T-helper 1 cell (primary cell): ENCODE measurements at places on chromosomes 2 and 18.

DNA sequence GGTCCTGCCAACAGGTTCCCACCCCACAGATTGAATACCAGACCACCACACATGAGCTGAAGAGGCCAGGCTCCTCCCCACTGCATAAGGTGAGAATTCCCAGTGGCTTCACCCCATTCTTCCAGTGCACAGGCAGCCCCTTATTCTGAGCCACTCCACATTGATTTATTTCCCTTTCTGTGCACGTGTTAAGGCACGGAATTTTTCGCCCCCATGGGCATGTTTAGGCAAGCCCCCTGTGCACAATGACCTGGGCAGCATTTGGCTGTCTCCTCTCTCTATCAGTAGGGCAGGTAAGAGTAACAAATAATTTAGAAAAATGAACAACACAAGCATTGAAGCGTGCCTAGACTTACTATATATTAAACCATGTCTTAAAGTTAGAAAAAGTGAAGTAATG, 15.2 kb upstream of the CHAC2 start:
- DNase-seq: no peak

- no peak for DNase-seq
Measured at GRCh38 chr2:111143107-111143842, 22.6 kb downstream of the BCL2L11 start.

DNA sequence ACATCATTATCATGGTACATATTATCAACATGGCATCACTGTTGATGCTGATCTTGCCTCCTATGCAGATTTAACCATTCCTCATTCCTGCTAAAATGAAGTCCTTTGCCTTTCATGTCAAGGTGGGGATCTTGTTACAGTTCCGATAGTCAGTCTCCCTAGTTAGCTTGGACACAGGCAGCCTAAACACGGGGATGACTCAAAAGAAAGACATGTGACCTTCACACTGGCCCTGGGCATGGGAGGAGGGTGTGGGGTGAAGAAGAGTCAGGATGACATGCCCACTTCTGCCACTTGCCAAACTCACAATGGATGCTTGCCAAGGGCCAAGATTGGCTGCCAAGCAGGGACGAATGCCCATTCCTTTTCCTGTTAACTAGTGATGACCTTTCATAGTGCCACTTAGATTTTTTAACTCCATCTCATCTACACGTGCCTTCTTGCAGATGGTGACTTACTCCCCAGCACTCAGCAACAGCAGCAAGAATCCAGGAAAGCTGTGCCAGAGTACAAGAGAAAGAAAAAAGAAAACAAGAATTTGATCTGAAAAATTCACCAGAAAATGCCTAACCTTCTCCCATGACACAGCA, 13.9 kb upstream of the SLC1A4 start:
- DNase-seq: no peak

DNA sequence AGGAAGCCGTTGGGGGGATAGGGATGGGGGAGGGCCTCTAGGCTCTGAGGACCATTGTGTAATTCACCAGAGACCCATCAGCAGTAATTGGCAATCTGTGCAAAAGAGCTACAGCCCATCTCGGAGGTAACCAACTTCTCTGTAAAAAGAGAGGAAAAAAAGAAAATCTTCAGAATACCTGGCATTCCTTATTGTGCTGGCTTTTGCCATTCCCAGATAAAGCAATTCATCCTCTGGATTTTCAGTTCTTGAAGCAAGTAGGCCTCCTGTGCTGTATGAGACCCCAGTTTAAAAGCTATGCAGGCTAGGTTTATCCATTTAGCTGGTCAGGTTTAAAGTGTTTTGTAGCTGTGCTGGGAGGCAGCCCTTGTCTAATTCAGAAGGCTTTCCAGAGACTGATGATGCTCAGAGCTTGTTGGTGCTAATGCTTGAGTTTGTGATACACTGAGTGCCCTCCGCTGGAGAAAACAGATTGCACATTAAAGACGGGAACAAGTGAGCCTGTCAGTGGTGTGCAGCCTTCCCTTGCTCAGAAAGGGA, at the start of gene LRRTM4:
Gene LRRTM4 (minus strand): TSS at position 446 of the 540 bp plus-strand sequence.
- DNase-seq: no peak

GRCh38 chr2:187554011-187554703, at the start of gene TFPI:
Gene TFPI (minus strand): TSS chr2:187554435. CDS start chr2:187503768, 50,667 bp downstream.
- no peak for DNase-seq

DNA sequence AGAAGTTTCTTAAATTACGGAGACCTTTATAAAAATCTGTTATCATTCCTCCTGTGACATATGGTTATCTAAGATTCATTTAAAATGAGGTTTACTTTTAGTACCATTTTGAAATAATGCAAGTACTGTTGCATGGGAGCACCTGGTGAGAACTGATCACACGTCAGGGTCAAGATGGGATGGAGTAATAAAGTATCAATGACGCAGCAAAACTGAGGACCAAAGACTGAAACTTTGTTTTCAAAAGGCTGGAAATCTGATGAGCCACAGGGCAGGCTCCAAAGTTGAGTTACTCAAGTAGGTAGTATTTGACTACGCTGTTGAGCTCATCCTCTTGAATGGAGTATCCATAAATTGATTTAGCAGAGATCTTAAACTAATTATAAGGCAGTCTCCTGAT, 411.9 kb upstream of the ZNF804A start:
- no peak for DNase-seq

DNA sequence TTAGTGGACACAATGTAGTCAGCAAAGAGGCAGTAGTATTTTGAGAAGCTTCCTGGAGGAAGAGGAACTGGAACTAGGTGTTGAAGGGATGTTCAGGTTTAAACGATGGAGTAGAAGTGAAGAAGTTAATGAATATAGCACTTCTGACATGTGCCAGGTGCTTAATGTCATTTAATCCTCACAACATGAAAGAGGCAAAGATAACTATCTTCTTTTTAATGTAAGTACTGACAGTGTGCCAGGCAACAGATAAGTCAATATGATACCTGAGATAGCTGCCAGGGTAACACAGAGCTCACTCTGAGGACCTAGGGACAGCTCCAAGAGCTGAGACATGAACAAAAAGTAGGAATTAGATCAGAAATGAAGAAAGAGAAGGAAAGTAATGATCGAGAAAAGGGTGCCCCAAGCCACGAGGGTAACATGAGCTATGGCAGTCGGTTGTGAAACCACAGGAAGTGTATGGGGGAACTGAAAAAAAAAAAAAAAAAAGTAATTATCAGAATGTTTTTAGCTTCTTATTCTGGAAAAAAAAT, 140.7 kb downstream of the RNF144A start:
- DNase-seq: no peak

DNA sequence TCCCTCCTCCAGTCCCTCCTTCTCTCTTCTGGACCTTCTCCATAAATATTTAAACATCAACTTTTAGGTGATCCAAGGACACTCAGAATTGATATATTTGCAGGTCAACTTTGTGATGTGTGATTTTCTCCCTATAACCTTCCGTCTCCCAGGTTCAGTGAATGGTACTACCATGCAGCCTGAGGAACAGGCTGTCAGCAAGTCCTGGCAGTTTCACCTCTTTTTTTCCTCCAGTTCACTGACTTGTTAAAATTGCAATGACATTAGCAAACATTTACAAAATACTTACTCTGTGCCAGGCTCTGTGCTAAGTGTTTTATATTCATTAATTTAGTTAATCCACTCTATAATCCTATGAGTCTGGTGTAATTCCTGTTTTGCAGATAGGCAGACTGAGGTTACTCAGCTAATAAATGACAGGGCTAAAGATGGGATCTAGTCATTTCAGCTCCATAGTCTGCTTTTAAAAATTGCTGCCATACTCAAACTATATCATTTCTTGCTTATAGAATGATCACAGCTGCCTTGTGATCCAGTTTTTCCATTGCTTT, 7.9 kb downstream of the SLC3A1 start:
- DNase-seq: no peak
